Brain (organoid and tissue), 16 donors: ENCODE measurements at places on chromosomes 5 and 9. TPM values are rescaled to one million over a fixed set of nuclear protein-coding genes. Genes with fewer than 3 reads are reported as not detected.

DNA sequence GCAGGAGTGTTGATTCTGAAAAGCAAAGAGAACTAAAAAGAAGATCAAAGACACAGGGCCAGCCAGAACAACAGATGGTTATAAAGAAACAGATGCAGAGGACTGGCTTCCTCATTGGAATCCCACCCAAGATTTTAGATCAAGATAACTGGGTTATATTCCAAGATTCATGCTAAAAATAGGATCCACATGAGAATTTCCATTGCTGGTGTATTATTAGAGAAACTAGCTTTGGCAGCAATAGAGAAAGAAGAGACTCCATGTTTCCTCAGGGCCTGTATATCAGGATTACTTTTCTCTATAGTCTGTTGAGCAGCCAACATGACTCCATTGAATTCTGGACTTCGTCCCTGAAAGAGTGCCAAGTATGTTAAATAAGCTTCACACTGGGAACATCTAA lies 367.3 kb downstream of the TUSC1 start:
- peak; percentile 36 for DNase-seq

SHOC1 gene
- not detected for polyA plus RNA-seq

IL3 gene
- polyA plus RNA-seq, result not detected

GRCh38 chr5:143613329-143613728 lies 198.6 kb upstream of the HMHB1 start:
- no peak for DNase-seq

PCDHA9 gene
- not detected for polyA plus RNA-seq

C1QTNF3 gene
- 2.4 TPM for polyA plus RNA-seq

TPRN gene
- polyA plus RNA-seq, result 72.3 TPM

DNA sequence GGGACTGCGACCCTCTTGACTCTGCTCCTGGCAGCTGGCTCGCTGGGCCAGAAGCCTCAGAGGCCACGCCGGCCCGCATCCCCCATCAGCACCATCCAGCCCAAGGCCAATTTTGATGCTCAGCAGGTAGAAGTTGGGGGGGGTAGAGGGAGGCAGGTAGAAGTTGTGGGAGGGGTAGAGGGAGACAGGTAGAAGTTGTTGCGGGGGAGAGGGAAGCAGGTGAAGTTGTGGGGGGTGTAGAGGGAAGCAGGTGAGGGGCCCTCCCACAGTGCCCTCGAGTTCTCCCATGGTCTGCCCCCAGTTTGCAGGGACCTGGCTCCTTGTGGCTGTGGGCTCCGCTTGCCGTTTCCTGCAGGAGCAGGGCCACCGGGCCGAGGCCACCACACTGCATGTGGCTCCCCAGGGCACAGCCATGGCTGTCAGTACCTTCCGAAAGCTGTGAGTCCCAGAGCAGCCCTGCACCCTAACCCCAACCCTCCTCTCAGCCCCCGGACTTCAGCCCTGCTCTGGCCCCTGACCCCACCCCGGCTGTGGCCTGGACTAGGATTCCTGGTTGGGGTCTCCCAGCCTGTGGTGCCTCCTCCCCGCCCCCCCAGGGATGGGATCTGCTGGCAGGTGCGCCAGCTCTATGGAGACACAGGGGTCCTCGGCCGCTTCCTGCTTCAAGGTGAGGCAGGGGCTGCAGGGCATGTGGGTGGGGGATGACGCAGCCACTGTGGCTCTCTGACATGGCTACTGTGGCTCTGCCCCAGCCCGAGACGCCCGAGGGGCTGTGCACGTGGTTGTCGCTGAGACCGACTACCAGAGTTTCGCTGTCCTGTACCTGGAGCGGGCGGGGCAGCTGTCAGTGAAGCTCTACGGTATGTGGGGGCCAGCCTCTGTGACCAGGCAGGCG lies 537 bp downstream of the C8G start:
- no peak for DNase-seq

- DNase-seq, result no peak
Observed at GRCh38 chr9:16575142-16575985, 295.1 kb downstream of the BNC2 start.
